ENCODE measurements at places on chromosomes 3 and 15.

DNA sequence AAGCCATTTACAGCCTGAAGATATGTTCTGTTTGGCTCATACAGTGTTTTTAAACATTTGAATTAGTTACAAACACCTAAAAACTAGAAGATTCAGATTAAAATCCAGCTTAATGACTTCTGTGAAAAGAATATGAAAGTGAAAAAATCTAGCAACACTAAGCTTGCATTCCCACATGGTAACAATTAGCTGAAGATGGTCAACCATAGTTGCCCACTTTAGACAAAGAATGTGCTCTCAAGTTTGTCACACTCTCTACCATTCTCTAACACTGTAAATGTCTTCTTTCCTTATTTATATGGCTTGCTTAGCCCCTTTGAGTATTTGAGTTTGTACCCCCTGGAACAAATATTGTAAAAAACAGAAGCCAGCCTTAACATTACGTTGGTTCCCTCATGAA is 32.7 kb downstream of the HDGFL3 start:
- no peak for DNase-seq

- no peak for DNase-seq
Measured at GRCh38 chr3:34258271-34258998, 460.0 kb downstream of the PDCD6IP start.

DNA sequence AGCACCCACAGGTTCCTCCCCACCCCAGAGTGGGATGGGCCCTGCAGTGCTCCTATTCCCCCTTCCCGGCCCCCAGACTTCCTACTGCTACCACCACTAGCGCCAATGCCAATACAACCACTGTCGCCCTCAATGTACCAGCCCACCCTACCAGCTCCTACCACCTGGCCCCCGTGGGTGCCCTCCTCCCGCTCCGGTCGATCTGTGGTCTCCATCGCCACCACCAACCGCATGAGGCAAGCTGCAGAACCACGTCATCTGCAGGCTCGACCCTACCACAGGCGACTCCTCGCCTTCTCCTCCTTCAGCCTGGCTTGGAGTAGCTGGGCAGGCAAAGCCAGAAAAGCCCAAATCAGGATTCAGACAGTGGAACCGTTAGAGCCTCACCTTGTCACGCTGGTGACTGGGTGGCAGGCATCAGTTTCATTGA is 179.3 kb downstream of the POTEB3 start:
- DNase-seq = no peak

GRCh38 chr3:64954995-64955636 is 267.3 kb upstream of the ADAMTS9 start:
- no peak for DNase-seq

- DNase-seq = no peak
Measured at GRCh38 chr15:40313531-40314398, 6.0 kb upstream of the PLCB2 start.

DNA sequence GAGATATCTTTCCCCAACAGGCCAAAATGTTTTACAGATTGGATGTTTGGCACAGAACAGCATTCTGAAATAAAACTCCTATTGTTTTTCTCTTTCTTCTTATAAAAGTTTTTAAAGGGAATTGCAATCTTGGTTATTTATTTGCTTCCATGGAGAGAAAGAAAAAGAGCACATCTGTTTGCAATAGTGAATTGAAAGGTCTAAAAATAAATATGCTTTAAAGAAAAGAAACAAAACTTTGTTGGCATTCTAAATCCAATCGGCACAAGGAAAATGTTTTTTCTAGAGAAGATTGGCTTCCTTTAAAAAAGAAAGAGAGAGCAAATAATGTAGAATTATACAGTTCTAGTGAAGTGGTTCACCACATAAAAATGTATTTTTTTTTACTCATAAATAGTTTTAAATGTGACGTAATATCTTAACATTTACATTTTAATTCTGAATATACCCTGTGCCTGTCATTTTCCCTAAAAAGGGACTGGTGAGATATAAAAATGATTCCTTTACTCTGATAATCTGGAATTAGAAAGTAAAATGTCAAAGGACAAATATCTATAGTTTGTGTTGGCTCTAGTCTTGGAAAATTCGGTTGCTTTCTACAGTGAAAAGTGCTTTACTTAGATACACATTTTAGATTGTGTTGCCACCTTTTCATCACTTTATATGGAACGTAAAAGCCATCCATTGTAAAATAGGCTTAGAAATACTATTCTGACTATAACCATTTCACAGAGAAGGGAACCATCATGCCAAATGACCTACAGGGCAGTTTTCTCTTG is 257.4 kb upstream of the CBLB start:
- DNase-seq = no peak
